ENCODE measurements at places on chromosomes 12 and 14.

- no peak for DNase-seq
These were observed 15.0 kb upstream of the CIPC start for GRCh38 chr14:77083082-77083481.

- DNase-seq, result no peak
These were observed 248.1 kb downstream of the APAF1 start for GRCh38 chr12:98893126-98893674.

- no peak for DNase-seq
These were observed 17.7 kb downstream of the AKT1 start for GRCh38 chr14:104777808-104778249.

DNA sequence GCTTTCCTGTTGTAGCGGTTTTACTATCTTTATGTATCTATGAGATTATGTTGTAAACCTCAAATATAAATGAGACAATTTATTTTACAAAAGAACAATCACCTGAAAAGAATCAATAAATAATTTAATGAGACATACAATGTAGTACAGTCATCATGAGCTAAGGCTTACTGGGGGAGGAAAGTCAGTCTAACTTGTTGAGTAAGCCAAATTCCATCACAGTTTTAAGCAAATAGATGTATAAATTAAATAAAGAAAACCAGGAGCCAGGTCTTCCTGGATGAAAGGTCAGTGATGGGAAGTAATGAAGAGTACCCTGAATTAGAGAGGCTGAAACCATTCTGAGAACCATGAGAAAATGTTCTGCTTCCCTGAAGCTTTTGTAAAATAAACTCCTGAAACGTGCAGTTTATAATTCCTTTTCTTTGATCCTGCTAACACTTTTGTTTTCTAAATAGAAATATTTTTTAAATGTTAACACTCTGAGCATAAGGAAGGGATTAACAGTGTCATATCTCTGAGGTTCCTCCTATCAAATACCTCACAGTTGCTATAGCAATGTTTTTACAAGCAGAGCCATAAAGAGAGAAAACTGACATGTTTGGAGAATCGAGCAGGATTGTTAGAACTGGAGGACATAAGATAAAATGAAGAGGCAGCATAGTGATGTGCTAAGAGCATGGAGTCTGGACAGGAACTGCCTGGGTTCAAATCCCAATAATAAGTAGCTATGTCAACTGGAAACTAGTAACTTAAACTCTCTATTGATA lies 444.9 kb upstream of the FOXG1 start:
- DNase-seq, result no peak

DNA sequence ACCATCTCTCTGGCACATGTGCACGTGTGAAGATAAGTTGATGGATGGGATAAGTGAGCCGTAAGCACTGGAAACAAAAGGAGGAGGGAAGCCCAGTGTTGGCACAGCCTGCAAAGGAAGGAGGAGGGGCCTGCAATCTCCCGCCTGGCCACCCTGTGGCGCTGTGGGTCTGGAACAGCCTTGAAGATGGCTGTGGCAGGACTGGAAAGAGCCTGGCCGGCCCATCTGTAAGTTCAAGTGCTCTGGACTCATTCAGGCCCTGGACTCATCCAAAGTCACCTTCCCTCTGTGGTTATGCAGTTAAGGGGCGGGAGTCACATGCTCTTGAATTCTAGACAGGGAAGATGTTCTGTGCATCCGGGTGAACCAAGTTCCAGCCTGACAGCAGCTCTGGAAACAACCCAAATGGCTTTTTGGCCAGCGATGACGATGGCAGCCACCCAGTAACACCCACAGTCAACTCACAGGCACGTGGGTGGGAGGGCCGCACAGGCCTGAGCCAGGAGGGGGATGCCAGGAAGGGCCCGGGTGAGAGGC lies 50.4 kb downstream of the CHGA start:
- DNase-seq, result no peak

DNA sequence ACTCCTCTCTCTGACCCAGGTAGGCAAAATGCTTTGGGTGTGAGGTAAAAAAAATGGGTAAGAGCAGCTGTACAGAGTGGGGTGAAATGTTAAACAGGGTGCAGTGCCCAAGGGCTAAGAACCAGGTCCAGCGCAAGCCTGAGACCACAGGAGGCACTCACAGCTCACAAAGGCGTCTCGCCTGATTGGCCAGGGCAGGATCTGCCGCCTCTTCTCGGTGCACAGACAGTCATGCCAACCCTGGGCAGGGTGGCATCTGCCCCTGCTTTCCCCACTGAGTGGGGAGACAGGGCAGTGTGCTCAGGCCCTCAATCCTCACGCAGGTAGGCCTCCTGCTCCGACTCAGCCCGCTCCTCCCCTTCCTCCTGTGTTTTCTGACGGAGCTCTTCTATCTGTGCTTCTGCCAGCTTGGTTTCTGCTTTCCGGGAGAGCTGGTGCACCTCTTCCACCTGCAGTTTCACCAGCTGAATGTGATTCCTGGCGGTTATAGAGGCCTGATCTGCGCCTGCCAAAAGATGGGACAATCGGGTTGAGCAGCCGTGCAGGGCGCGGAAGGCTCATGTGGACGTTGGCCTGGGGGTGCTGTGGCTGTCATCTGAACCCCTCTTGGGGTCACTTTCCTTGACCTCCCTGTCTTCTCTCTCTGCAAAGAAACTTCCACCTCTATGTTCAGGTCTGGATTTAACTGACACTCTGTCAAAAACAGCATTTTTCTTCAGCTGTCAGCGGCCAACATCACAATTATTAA lies 4.7 kb downstream of the B3GNT4 start:
- no peak for DNase-seq

DNA sequence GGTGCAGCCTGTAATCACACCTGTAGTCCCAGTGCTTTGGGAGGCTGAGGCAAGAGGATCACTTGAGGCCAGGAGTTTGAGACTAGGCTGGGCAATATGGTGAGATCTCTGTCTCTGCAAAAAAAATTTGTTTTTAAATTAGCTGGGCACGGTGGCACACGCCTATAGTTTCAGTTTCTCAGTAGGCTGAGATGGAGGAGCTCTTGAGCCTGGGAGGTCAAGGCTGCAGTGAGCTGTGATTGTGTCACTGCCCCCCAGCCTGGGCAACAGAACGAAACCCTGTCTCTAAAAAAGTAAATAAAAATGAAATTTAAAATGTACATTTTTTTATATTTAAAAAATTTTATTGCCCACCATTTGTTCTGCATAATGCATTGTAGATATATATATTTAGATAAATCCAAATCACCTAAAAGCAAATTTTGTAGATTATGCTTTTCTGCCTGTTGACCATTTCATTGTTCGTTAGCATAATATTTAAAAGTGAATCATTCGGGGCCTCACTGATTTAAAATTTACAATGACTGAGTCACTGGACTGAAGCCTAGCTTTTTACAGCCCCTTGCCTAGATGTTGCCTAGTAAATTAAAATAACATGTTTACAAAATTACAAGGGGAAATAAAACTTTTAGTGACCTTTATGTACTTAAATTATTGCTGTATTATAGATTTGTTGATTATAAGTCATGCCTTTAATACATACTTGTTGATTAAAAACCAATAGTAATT lies 87.9 kb downstream of the USP15 start:
- DNase-seq, result no peak

DNA sequence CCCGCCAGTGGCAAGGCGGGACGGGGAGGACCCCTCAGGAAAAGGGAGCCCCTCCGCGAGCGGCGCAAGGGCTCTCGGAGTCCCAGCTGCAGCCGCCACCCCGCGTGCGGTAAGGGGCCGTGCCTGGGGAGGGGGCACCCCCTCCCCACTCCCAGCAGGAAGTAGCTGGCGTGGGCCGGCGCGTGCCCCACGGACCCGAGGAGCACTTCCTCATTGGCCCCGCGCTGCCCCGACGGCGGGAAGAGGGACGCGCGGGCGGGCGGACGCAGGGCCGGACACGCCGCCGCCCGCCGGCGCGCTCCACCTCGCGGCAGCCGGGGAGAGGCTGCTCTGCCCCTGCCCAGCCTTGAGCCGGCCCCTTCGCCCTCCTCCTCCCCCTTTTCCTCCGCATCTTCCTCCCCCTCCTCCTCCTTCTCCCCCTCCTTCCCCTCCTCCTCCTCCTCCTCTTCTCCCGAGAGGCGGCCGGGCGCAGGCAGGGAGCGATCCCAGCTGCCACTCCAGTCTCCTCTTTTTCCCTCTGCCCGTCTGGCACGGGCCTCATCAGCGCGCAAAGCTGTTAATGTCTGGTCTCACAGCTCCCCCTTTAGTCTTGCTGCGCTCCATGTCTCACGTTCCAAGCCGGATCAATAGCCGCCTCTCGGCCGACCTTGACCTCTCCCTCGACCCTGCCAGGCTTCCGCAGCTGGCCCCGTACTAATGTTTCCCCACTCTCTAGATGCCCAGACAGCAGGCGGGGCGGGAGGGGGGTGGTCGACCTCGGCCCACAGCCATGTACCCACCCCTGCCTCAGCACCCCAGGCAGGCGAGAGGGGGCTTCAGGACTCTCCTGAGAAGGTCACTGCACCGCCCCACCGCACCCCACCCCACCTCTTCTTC lies 2.6 kb upstream of the BCL11B start:
- no peak for DNase-seq

DNA sequence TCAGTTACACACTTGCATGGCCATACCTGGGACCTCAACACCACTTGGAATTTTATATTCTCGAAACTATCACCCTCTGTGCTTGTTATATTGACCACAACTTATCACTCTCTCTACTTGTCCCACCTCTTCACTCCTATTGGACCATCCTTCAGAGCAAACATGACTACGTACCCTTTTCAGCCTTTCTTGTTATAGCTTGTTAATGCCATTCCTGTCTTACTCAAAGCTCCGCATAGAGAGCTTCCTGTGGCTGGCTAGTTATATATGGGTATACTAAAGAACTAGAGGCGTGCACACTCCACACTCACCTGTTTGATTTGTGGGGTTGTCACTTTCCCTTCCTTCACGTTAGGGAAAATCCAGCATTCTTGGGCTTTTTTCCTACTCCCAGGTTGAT lies 26.3 kb upstream of the FRS2 start:
- DNase-seq, result no peak

DNA sequence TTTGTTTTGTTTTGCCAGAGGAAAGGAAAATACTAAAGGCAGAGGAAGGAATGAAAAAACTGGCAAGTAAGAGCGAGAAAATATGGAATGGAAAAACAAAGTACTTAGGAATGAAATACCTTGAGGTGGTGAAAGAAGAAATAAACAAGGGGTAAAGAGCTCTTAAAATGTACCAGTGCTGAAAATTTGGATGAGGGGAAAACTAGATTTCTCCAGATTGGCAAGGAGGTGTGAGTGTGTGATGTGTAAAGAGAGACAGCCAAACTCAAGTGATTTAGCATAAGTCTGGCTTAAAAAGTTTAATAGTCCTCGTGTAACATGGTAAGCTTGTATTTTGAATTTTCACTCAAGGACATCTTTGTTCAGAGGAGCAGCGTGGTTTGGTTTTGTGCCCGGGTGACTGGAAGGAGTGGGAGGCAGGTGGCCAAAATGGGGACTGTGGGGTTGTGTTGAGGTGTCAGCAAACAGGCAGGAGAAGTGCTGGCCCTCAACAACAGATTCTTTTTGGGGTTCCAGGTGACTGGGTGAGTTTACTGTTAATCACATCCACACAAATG lies 102.7 kb downstream of the DACT1 start:
- no peak for DNase-seq
